ENCODE measurements at places on chromosomes 5 and 9. TPM values are rescaled to one million over a fixed set of nuclear protein-coding genes. Genes with fewer than 3 reads are reported as not detected.

DNA sequence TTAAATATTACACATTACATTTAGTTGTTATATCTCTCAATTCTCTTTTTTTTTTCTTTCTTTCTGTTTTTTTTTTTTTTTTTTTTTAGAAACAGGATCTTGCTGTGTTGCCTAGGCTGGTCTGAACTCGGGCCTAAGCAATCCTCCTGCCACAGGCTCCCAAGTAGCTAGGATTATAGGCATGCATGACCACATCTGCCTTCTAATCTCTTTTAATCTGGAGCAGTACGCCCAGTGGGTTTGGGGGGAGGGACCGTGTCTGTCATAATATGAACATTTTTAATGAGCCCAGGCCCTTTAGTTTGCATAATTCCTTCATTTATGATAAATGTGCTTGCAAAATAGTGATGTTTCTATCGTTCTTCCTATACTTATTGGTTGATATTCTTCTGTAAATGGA, 10.3 kb downstream of the RHOBTB3 start:
- DNase-seq = no peak

DNA sequence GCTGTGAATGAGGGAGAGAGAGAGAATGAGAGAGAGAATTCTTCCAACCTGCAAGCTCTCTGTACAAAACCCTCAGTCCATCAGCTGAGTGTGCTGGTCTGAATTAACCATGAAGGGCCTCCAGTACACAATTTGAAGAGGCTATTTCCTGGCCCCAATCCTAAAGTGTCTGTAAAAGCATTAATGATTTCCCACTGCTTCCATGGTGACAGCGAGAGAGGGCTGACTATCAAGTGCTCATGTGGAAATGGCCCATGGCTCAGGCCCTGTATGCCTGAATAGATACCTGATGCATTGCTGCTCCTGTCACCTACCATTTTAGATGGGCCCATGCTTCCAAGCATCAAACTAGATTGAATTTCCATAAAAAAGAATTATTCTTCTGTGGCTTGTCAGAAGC, 592.4 kb downstream of the KIF4B start:
- DNase-seq = no peak

DNA sequence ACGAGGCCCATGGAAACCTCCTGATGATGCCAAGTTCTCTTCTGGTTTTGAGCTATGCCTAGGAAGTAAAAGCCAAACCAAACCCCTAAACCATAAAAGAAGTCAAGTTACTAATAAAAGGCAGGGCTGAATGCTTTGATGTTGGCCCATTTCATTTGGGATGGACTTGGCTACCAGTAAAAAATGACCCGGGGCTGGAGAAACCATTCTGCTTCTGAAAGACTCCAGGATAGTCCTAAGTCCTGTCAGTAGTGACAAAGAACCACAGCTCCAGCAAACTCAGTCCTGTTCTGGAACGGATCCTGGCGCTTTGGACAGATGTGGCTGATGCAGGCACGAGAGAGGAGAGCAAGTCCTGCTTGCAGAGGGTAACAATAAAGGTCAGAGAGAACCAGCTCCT, 68.6 kb downstream of the SH3PXD2B start:
- DNase-seq = no peak

- no peak for DNase-seq
Measured at GRCh38 chr5:162786234-162786633, 651.2 kb upstream of the CCNG1 start.

- DNase-seq = no peak
Measured at GRCh38 chr5:14038341-14038959, 94.0 kb upstream of the DNAH5 start.

The TSTD2 gene
- 21.5 TPM for total RNA-seq

DNA sequence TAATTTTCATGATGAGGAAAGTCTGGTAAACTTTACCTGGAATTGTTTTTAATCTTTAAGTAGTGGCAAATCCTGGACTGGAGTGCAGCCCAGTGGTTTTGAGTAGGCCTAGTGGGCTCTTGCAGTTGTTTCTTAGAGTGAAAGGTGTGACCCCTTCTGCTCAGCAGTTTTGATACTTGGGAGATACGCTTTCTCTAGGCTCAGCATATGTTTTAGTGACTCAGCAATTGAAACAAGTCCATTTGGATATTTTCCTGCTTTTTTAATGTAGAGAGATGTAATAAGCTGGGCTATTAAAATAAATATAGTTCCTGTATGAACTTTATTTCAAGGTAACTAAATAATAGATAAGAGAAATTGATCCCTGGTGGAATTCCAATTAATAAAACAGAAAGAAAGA, 6.0 kb downstream of the POLR3G start:
- DNase-seq = no peak

Data from CD4-positive, CD25-positive, alpha-beta regulatory T cell (primary cell).